Coronary artery (tissue), 2 donors: ENCODE measurements at places on chromosomes 11 and 22.

DNA sequence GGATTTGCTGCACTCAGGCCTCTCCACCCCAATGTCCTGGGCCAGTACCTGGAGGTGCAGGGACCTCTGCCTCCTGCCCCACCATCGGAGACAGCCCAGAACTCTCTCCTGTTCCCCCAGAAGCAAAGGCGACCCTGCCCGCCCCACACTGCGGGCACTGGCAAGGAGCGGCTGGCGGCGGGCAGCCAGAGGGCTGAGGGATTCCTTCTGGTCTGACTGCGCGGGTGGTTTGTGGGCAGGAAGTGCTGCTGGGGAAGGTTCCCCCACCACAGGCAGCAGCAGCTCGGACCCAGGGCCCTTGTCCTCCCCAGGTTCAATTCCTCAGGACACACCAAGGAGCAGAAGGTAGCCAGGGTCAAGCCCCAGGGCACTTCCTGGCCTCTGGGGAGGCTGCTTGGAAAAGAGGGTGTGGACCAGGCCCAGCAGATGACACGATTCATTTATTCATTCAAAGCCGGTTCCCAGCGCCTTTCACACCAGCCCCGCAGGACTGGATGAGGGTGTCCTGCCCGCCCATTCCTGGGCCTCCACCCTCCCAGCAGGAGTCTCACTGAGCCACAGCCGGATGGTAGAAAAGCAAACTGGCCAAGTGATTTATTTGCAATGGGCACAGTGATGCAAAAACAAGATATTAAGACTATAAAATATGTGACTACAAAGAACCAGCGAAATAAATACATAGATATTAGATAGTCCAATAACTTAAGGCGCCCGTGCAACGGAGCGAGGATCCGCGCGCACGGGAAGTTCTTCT is 1.2 kb downstream of the PHLDA2 start:
- DNase-seq = no peak

GRCh38 chr22:37855462-37855861 is 6.2 kb downstream of the EIF3L start:
- DNase-seq = no peak

DNA sequence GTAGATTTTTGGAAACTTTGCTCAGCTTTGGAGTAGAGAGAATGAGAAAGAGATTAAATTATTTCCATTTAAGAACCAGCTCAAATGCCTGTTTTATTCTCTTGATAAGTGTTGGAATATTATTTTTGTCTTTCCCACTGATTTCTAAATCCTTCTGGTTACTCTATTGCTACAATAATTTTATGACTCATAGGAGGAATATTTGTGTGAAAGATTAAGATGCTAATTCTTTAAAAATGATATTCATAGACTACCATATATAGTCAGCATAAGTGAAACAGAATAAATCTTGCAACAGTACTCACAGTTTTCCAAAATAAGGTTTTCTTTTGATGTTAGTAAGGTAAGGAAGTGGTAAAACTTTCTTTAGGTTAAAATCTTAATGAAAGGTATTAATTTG is 60.9 kb downstream of the YAP1 start:
- DNase-seq = no peak

DNA sequence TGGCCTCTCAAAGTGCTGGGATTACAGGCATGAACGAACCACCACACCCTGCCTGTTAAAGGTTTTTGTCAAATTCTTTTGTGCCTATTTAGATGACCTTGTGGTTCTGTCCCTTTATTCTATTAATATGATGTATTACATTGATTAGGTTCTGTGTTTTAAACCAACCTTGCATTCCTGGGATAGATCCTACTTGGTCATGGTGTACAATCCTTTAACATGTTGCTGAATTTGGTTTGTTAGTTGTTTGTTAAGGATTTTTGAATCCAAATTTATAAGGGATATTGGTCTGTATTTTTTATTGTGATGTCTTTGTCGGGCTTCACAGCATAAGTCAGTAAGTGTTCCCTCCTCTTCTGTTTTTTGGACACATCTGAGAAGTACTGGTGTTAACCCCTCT is 29.0 kb upstream of the CLDN5 start:
- DNase-seq = no peak

GRCh38 chr22:47850644-47851151 is 1088.2 kb downstream of the TBC1D22A start:
- DNase-seq = no peak

GRCh38 chr11:110453684-110454354 is 24.1 kb downstream of the FDX1 start:
- DNase-seq = no peak

DNA sequence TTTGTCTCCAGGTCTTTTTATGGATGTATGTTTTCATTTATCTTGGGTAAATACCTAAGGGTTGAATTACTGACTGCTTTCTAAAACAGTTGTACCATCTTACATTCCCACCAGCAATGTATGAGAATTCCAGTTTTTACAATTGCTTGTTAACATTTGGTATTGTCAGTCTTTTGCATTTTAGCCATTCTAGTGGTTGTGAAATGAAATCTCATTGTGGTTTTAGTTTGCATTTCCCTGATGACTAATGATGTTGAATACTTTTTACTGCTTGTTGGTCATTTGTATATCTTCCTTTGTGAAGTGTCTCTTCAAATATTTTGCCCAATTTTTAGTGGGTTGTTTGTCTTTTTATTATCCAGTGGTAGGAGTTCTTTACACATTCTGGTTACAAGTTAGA is 92.8 kb downstream of the ARFGAP2 start:
- no peak for DNase-seq
